AG10803 (cell line): ENCODE measurements at places on chromosomes 2 and 18.
A peak's percentile ranks its signal among the peaks of the same experiment; 100 is the strongest.

DNA sequence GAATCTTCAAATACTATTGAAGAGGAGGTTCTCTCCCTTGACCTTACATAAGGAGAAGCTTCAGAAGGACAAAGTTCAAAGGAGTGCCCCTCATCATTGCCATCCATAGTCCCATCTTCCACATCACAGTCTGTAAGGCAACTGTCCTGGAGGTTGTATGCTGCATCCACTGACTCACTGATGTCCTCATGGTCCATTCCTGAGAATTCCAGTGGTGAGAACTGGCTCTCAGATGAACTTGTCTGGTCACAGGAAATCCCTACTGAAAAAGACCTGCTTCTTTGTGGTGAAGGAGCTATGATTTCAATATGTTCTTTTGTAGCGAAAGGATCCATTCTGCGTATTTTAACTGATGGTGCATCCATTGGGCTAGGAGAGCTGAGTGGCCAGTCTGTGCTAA lies 52.2 kb downstream of the EIF2AK3 start:
- DNase-seq = peak; percentile 29

DNA sequence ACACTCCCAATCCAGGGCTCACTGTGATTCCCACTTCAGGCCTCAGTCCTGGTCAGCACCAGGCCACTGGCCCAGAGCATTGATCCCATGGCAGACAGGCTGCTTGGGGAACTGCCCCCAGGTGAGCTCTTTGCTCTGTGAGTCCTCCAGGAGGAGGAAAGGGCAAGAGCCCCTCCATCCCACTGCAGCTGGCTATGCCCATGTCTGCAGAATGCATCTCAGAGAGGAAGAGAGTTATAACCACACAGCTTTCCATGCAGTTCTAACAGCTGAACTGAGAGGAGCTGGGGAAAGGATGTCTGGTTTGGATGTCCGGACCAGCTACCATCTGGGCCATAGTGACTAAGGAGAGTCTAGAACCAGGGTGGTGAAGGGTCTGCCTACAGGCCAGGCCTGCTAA lies 230.3 kb downstream of the DYSF start:
- no peak for DNase-seq

DNA sequence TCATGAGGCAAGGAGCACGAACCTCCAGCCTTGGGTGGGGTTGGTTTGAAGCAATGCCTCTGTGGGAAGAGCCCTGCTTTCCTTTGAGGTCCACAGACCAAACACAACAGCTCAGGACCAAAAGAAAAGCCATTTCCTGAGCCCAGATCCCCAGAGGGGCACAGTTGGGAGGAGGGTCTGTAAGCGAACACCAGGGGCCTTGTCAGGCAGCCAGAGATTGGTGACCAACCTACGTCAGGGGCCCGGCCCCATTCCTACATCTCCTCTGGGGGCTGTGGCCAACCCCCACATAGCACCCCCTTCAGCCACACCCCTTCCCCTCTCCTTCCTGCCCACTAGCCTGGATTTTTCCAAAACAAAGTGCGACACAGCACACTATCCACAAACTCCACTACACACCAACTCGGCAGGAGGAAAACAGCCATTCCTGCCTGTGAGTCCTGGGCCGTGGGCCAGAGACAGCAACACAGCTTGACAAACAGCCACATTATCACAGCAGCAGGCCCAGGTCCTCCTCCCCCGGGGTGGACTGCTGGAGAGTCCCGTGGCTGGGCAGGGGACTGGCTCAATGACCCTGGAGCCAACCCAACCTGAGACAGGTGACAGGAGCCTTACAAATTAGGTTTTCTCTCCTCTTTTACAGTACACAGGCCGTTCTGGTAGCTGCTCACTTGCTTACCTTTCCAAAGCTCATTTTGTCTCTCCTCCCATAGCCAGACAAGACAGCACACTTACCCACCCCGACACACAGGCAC lies 98.8 kb downstream of the TNS1 start:
- peak; percentile 62 for DNase-seq

- no peak for DNase-seq
Observed at GRCh38 chr2:142300517-142300916, 169.7 kb upstream of the LRP1B start.

DNA sequence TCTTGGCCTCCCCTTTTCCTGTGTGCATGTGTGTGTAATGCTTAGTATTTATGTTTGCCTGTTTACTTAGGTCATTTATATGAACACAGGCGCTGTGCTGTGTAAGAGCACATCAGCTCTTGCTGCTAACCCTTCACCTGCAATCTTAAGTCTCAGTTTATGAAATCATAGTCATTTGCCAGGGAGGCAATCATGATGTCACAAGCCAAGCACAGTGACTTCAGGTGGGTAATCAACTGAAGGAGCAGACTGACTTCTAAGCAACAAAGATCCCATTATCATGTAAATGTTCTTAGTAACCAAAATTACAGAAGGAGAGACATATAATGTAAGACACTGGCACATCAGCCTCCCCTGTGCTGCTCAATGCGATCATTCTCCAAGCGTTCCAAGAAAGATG lies 386.3 kb upstream of the MEIS1 start:
- no peak for DNase-seq

- DNase-seq = no peak
Observed at GRCh38 chr2:25614711-25615110, 58.7 kb downstream of the DTNB start.

- DNase-seq = no peak
Observed at GRCh38 chr2:197086500-197086899, 160.0 kb upstream of the PGAP1 start.

DNA sequence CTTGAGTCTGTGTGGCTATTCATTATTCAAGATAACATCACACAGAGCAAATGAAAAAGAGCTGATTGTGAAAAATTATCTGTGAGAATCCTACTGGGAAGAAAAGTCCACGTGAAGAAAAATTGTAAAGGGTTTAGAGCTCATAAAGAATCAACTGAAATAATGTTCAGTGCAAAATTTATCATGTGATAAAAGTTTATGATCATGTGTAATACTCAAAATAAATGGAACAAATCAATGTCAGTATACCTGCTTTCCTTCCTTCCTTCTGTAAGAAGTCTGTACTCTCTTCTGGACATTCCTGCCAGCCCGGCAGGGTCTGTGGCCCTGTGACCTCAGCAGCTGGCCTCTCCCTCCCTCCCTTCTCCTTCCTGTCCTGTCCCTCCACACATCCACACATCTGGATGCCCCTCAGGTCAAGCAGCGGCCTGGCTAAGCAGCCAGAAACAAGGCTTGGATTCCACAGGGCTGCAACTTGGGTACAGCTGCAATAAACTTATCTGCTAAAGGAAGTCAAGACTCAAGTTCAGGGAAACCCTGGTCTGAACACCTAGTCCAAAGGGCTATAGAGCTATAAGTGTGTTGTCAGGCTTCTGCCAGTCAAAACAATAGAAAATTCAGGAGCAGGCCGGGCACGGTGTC lies 172.1 kb downstream of the MREG start:
- peak; percentile 38 for DNase-seq

- DNase-seq = peak; percentile 61
Observed at GRCh38 chr18:10100196-10100595, 186.4 kb downstream of the VAPA start.

DNA sequence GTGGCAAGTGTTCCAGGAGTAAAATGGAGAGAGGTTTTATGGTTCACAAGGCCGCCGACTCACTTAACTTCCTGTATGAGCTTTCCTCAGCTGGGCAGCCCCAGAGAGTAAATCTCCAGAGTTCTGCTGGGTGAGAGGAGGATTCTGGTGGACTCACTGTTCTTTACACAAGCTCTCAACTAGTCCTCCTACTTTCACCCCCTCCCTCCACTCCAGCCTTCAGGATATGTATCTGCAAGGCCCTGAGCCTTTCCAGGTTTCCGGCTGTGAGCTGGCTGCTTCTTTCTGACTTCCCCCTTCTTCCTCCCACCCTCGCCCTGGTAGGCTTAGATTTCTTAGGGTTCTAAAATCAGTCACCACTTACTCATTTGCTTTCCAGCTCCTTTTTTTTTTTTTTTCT lies 34.0 kb downstream of the EML6 start:
- peak; percentile 20 for DNase-seq

GRCh38 chr2:182937870-182938269 lies 71.4 kb upstream of the FRZB start:
- DNase-seq = no peak

GRCh38 chr2:100938031-100939026 lies 63.8 kb upstream of the RPL31 start:
- no peak for DNase-seq

DNA sequence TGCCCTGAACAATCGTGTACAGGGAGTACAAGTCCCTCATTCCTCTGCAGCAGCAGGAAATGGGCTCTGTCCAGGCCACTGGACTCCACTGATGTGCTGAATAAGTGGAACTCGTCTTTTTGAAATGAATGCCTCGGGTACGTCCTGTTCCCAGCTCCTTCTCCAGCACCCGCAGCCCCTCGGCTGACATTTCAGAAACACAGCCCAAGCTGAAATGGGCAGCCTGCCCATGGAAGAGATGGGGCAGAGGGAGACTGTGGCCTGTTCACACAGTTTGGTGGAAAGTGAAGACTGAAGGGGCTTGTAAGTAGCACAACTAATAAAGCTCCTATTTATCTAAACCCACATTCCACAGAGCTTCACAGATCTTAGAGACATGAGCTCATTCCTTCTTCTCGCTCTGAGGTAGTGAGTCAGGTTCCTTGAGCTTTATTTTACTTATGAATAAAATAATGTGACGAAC lies 498.6 kb downstream of the TXNL1 start:
- DNase-seq = peak; percentile 59

DNA sequence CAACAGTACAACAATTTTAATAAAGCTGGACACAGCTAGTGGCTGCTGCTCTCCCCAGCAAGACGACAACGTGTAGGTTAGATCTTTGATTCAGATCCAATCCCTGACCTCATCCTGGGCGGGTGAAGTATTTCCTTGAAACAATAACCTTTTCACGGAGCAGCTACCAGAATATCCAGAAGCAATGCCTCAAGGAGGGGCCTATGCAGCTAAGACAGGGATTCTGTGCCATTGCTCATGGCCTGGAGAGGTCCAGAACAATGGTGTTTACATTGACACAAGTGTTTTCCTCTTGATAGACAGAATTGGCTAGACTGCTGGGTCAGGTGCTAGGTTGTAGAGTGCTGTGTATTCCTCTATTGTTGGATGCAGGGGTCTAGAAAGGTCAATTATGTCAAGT lies 520.1 kb downstream of the BCL11A start:
- no peak for DNase-seq

- no peak for DNase-seq
Observed at GRCh38 chr18:515156-515815, 14.8 kb upstream of the COLEC12 start.

DNA sequence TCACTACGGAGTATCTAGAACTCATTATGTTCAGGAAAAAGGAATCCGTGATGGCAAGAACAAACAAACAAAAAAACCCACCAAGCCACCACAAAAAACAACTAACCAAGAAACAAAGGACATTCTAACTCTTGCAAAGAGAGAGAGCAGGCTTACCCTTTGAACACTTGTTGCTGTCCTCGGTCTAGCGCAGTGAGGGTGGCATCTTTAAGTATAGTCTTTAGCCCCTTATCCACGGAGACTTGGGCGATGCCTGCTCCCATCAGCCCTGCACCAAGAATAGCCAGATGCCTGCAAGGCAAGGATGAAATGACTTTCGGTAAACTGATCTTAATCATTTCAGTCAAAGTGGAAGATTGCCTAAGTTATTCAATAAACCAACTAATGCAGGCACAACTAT lies 31.0 kb downstream of the GAREM2 start:
- DNase-seq = no peak

GRCh38 chr18:65988972-65989371 lies 238.2 kb downstream of the CDH7 start:
- DNase-seq = no peak

GRCh38 chr2:236820763-236821344 lies 251.2 kb downstream of the ACKR3 start:
- no peak for DNase-seq

DNA sequence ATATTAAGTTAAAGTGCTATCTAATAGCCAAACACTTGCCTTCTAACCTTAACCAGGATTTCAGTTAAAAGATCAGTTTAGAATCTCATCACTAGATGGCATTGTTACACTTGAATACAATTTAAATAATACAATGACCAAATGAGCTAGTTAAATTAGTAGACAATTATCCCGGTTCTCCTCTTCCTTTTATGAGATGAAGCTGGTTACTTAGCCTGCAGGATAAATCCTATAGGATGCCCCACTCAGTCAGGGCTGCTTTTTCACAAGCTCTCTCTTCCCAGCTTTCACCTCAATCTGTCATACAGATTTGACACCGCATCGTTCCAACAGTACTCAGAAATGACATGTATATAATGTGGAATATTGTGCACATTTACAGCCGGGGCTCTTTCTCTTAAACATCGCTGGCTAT lies 678.8 kb downstream of the KCNJ3 start:
- peak; percentile 29 for DNase-seq

DNA sequence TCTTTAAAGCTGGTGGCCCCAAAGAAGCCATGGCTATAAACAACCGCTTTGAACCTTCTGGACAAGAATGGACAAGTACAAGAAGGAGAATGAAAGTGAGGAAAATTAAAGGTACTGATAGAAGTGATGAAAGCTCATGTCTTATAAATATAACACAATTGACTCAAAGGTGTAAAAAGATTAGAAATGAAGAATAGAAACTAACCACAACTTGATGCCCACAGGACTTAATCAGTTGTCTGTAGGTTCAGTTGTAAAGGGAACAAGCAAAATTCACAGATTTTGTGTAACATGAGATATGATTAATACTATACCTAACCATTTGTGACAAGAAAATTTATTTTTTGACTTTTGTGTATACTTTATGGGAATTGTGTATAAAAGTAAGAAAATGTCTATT lies 135.7 kb downstream of the NUP35 start:
- no peak for DNase-seq

DNA sequence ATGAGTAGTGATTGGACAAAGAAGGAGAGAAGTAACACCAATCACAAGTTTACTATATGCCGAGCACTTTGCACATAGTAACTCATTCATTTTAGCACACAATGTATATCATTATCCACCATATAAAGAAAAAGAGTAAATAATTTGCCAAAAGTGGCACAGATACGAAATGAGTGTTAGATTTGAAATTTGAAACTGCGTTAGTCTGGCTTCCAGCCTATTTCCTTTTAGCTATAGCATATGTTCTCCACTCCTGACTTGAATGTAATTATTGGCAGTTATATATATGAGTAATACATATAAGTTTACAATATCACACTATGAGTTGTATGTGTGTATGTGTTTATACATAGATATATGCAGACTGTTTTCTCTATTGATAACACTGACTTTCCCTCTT lies 98.6 kb downstream of the NOL4 start:
- no peak for DNase-seq

GRCh38 chr2:224711381-224711780 lies 4.8 kb downstream of the CCDC195 start:
- peak; percentile 65 for DNase-seq

- no peak for DNase-seq
Observed at GRCh38 chr2:202610380-202610779, 24.4 kb upstream of the FAM117B start.

DNA sequence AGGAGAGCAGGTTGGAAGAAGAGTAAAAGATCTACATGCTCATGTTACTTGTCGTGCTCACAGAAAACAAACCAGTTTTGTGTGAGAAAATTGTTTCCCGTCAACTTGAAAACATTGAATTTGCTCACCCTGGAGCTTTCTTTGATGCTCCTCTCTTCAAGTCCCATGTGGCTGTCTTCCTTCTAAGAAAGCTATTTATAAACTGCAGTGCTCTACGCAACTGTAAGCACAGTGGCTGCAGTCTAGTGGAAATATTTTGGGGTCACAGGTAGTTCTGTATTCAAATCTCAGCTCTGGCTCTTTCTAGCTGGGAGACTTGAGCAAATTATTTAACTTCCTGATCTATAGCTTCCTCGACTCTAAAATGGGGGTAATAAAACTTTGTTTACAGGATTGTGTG lies 211.8 kb downstream of the PLCL1 start:
- no peak for DNase-seq

- DNase-seq = no peak
Observed at GRCh38 chr2:217095511-217096205, 235.8 kb upstream of the TNP1 start.
